ENCODE measurements at places on chromosomes 1 and 21.

- no peak for DNase-seq
These were observed 107.6 kb upstream of the NFIA start for GRCh38 chr1:60974524-60975372.

DNA sequence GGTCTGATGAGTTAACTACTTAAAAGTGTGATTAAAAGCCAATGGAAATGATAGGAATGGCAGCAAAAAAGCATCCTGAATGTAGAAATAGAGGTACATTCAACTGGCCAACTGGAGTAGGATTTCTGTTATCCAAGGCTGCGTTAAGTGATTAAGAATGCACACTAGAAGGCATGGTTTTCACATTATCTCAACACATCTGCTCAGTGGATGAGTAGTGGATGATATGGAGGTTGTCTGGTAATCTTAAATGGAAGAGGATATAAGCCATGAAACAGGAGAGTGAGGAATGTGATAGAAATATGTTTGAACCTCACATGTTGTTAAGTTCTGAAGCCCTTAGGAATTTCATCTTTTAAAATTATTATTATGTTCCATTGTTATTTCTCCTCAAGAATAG lies 839.9 kb downstream of the USP25 start:
- peak; percentile 48 for DNase-seq

GRCh38 chr1:87151500-87152421 lies 176.9 kb upstream of the LMO4 start:
- peak; percentile 71 for DNase-seq

DNA sequence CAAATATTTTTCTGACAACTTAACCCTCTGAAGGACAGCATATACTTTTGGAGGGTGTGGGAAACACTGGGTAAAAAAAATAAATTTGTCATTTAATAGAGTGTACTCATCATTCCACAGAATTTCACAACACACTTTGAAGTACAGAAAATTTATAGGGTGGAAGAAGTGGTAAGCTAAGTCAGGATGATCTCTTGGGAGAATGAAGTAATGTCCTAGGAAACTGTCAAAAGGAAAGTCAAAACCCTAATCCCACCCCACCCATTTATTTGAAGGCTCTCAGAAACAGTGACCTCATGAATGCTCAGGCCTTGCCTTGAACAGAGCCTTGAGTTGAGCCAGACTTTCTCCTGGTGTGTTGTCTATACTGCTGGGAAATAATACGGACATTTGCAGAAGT lies 7.3 kb upstream of the UAP1 start:
- DNase-seq: peak; percentile 45

DNA sequence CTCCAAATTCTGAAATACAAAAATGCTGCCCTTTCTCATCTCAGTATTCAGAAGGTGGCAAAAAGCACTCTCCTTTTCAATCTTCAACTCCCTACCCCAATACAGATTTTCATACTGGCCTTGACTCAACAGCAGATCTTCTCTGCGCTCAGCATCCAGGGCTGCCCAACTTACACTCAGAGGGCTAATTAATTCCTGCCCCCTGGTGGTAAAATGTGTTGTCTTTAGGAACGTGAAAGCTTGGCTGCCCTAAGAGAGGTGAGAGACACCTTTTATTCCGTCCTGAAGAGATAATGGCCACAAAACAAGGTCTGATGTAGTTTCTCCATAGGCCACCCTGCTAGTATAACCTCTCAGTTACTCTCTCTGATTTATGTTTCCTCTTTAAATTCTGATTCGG lies 25.0 kb downstream of the KRTAP24-1 start:
- DNase-seq: peak; percentile 38

- DNase-seq: no peak
These were observed 107.2 kb downstream of the EDEM3 start for GRCh38 chr1:184647471-184647870.

DNA sequence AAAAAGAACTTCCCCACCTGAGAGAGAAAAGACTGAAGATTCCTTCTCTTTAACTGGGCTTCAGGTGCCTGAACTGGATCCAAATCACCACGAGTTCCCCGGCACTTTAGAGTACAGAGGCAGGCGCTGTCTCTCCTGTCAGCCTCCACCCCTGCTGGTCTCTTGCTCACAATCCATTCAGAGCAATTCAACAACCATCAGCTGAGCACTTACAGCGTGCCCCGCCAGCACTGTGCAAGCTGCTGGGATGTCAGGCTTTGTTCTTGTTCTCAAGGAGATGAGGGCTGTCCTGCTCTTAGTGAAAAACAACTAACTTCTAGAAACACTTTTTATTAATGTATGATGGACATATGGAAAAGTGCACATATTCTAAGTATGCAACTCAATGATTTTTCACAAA lies 68.7 kb upstream of the VAMP3 start:
- no peak for DNase-seq

- no peak for DNase-seq
These were observed 35.6 kb upstream of the C21orf91 start for GRCh38 chr21:17854745-17855144.

- DNase-seq: peak; percentile 16
These were observed 143.0 kb upstream of the GRIK3 start for GRCh38 chr1:37177230-37177864.

DNA sequence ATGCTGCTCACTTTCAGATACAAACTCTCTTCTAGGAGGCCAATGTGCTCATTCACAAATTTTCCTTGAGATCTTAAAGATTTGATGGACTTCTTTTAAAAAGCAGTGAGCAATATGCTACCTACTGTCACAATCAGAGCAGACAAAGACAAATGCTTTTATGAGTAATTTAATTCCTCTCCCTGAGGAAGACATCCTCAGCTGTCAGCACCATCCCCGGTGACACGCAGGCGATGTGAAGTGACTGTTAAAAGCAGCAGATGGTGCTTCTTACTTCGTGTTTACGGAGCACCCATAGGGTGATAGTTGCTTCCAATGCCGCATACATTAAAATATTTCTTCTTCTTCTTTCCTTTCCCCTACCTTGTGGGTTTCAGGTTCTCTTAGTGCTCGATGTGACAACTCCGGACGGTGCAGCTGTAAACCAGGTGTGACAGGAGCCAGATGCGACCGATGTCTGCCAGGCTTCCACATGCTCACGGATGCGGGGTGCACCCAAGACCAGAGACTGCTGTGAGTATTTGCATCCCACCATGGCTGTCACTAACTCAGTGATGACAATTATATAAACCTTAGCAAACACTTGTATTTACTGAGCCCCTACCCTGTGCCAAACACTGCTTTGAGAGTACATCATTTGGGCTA lies 29.1 kb downstream of the LAMC2 start:
- no peak for DNase-seq

GRCh38 chr21:33817663-33818451 lies 97.7 kb downstream of the ATP5PO start:
- DNase-seq: no peak

- DNase-seq: no peak
These were observed 10.4 kb downstream of the CAMSAP2 start for GRCh38 chr1:200749090-200749489.

DNA sequence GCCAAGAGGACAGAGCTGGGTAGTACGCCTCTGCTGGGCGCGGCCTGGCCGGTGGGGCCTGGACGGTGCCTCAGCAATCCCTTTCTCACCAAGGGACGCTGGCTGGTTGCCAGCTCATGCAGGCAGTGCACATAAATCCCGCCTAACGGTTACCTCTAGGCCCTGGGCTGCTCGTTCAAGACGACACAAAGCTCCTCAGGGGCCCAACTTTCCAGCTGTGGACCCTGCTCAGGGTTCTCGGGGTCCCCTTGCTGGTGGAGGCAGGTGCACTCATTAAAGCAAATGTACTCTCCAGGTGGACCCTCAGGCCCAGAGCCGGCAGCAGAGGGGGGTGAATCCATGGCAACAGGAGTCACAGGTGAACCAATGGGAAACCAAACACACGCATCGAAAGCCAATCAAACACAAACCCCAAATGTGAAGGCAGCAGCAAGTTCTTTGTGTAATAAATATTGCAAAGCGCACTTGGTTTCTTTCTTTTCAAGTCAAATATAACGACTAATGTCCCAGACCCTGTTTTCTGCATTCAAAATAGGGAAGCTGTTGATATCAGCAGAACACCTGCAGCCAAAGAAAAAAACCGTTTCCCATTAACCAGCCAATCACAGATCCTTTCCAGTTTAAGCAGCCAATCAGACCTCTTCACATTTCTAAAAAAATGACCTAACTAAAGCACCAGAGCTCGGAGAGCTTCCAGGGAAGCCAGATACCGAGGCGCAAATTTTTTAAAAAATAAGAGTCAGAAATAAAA lies 26.1 kb upstream of the CLSTN1 start:
- no peak for DNase-seq

GRCh38 chr1:194280463-194280862 lies 1094.0 kb upstream of the B3GALT2 start:
- DNase-seq: no peak

Data from fibroblast of skin of right biceps (primary cell).